ENCODE measurements at places on chromosomes 16 and 17.

DNA sequence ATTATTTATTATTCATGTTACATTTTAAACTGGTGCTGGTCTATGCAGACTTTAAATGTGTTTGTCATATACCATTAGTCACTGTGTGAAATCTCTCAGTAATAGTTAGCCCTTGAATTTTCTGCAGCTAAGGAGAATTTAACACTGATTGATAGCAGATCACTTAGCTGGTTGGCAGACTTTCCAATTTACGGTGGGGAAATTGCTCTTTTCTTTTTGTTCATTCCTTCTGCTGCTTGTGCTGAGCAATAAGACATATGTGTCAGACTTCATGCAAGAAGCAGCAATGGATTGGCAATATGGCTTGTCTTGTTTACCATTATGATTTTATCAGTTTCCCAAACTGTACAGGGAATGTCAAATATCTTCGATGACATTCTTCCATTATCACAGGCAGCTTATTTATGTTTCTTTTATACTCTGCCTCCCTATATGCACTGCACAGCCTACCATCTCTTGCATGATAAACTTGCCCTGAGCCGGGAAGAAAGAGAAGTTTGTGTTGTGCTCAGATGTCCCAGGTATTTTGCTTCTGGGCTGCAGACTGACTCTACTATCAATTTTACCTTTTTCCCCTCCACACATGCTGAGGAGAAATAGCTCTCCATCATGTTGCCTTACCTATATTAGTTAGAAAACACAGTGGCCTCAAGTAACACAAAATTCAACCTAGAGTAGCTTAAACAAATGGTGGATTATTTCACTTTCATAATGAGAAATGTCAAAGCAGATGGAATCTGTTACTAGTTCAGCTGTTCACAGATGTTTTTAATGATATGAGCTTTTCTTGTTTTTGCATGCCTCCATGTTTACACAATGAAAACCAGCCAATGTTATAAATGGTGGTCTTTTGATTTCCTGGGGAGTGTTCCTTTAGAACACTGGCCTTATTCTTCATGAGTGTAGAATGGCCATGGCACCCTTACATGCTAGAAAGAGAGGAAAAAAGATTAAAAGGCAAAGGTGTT is 968.1 kb upstream of the GOT2 start:
- DNase-seq = no peak

DNA sequence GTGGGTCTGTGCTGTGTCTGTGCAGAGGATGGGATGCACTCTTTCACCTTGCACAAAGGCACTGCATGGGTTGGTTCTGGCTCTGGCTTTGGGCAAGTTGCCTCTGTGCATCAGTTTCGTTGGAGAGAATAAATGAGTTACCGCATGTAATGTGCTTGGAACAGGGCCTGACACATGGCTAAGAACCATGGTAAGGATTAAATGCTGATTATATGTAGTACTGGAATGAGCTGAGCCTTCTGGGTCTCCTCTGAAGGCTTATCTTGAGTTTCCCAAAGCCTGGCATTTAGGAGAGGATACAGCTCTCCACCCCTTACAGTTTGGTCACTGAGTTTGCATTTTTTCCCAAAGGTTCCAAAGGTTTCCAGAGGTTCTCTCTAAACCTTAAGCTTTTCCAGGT is 69.1 kb downstream of the KSR1 start:
- no peak for DNase-seq

DNA sequence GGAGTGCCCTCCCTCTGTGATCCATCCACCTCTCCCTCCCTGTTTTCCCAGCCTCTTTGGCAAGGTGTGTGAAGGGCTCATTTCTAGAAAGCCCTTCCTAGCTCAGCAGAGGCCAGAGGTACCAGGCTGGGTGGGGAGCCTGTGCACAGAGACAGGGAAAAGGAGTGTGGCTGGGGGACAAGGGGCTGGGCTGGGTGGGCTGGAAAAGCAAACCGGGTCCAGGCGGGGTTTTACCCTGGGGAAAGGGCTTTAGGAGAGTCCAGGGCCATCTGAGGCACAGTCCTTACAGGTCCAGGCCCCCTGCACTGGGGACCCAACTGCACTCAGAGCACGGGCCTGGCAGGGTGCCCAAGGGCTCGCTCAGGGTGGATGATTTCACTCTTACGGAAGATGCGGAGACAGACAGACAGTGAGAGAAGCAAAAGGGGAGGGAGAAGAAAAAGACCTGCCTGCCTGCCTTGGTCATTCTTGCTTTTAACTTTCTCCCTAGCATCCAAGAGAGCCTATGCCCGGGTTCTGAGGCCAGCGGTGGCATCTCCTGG is 7.0 kb downstream of the CRHR1 start:
- DNase-seq = no peak

DNA sequence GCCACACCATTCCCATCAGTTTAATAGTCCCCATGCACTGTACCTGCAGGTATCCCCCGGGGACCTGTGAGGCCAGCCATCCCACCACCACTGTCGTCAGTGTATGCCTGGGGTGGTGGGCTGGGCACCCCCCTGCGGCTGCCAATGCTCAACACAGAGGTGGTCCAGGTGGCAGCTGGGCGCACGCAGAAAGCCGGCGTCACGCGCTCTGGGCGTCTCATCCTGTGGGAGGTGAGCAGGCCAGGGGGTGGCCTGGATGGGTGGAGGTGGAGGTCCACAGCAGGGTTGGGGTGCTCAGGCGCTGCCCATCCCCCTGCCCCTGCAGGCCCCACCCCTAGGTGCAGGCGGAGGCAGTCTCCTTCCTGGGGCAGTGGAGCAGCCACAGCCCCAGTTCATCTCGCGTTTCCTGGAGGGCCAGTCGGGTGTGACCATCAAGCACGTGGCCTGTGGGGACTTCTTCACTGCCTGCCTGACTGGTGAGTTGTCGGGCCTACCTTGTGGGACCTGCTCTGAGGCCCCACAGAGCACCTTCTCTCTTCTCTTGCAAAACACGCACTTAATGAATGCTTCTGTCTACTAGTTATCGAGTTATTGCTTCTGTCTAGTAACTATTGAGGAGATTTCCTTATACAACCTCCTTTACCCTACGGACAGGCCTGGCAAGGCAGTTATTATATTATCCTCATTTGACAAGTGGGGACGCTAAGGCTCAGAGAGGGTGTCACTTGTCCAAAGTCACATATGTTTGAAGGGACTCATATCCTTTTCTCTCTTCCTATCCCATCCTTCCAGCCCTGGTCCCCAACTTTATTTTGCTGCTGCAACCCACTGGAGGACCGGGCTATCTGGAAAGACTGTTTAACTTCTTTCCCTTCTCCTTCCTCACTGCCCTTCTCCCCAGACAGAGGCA is 5.8 kb upstream of the TRAF4 start:
- DNase-seq = no peak

- DNase-seq = no peak
Measured at GRCh38 chr16:50102051-50102746, 36.4 kb downstream of the HEATR3 start.

- no peak for DNase-seq
Measured at GRCh38 chr17:57002904-57003303, 25.0 kb downstream of the SCPEP1 start.

- DNase-seq = no peak
Measured at GRCh38 chr16:4608704-4608980, 6.0 kb downstream of the UBALD1 start.

DNA sequence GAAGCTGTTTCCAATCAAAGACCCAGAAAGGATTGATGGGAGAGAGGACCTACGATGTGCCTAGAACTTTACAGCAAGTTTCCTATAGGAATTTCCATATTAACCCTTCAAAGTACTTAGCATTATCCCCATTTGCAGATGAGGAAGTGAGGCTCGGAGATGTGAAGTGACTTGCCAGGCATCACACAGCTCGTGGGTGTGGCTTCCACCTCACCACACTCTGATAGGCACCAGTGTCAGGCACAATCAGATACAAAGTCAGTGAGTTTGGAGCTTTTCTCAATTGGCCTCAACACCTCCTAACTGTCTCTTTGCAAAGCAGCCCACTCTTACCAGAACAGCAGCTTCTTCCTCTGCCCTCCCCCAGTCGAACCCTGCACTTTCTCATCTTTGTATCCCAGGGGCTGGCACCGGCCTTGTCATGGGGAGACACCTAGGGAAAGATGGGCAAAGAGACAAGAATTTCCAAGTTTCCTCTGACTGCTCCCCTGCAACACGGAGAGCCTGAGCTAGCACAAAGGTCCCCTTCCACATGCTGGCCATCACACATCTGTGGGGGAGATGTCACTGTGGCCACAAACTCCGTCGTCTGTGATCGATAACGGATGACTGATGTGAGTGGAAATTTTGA is 37.4 kb upstream of the CCL1 start:
- DNase-seq = no peak

DNA sequence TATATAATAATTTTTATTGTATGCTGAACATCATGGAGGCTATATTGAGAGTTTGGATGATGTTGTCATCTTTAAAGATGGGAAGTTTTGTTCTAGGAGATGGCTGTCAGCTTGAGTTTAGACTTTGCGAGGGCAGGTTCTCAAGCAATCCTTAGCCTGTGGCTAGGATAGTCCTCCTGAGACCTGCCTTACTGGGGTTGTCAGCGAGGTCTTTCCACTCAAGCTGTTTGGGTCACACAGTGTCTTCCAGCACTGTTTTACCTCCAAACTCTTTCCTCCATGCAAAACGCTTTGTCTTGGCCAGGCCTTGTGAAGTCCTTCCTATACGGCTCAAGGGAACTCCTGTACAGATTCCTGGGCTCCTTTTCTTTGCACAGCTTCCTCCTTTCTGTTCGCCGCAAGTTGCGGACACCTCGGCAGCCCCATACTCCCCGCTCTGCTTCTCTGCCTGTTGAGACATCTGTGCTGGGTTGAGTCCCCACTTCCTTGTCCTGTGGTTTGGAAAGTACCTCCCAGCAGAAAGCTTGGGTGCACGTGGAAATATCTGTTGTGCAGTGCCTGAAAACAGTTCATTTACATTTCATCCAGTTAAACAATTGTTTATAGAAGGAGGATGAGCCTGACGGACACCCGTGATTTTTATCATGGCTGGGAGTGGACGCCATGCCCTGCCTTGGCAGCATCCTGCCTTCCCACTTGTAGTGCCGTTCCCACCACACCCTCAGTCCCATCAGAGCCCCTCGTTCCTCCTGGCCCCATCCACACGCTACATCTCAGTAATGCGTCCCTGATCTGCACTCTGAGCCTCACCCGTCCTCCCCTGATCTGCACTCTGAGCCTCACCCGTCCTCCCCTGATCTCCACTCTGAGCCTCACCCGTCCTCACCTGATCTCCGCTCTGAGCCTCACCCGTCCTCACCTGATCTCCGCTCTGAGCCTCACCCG is 55.0 kb upstream of the CBFA2T3 start:
- no peak for DNase-seq

GRCh38 chr16:65453646-65454045 is 331.8 kb upstream of the CDH11 start:
- DNase-seq = no peak

GRCh38 chr16:50591800-50592771 is 43.9 kb downstream of the NKD1 start:
- DNase-seq = no peak

DNA sequence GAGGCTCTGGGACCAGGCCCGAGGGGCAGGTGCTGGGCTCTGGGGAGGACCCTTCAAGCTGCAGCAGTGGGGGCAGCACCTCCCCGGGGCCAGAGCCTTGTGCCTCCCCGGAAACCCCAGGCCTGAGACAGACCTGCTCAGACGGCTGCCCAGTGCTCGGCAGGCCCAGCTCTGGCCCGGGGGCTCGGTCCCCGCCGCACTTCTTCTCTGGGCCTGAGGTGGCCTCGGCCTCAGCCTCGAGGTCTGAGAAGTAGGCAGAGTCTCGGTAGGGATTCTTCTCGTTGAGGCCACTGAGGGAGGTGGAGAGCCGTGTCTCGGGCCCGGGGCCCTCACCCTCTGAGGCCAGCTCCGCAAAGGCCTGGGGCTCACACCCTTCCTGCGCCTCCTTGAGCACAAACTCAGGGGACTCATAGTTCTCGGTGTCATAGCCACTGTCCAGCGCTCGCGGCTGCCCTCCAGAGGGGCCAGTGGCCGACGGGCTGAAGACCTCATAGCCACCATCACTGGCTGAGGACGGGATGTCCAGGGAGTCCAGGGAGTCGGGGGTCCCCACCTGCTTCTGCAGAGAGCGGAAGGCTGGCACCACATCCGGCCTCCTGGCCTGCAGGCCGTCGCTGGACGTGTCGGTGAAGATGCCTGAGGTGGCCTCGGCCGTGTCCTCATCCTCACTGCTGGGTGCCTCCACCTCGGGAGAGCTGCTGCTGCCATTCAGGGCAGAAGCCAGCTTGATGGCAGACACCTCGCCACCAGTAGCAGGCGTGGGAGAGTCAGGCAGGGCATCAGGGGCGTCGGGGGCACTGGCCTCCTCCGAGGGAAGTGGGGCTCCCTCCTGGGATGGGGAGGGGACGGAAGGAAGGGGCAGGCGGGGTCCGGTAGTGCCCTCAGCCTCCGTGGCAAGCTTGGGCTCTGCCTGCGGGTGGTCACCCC is 44.3 kb upstream of the PVALEF start:
- DNase-seq = no peak

DNA sequence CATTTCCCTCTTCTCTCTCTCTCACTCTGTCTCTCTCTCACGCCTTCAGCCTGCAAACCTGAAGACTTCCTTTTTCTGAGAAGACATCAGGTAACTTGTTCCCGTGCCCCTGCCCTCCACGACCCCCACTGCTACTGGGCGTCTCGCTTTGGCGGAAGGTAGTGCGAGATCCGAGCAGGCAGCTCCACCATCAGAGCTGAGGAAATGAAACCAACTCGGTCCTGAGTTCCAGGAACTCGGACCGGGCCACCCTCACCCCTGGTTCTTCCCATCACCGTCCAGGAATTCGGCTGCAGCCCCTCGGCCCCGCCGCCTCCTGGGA is 585 bp downstream of the MLKL start:
- no peak for DNase-seq

DNA sequence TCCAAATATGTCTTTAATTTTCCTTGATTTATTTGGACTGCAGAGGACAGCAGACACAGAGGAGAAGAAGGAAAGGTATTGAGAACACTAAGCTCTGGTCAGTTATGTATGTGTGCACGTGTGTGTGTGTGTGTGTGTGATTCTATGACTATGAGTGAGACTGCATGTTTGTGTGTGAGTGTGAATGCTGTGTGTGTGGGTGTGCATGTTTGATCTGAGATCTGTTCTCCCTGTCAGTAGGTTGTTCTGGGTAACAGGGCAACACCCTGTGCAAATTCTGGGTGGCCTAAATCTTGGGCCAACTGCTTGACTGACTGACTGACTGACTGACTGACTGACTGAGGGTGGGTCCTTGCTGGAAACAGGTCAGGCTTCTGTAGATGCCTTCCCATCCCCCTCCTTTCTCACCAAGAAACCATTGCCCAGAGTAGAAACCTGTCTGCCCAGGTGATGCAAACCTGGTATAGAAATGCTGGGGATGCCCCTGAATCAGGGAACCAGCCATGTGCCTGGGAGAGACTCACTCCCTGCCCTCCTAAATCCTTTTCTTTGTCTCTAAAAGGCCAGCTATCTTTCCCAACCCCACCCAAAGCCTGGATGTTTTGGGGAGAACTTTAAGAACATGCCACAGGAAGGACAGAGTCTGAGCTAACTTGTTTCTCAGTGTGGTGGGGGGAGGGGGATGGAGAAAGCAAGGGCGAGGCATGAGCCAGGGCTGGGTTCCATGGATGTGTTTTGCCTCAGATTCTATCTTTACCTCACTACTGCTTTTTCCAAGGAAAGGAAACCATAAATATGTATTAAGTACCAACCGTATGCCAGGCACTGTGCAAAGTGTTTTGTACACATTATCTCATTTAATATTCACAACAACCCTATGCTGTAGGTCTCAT is 4.5 kb upstream of the NR1D1 start:
- no peak for DNase-seq

Data from NCI-H226 (cell line).